Omental fat pad (tissue), 4 donors: ENCODE measurements at places on chromosomes 1 and 21.

DNA sequence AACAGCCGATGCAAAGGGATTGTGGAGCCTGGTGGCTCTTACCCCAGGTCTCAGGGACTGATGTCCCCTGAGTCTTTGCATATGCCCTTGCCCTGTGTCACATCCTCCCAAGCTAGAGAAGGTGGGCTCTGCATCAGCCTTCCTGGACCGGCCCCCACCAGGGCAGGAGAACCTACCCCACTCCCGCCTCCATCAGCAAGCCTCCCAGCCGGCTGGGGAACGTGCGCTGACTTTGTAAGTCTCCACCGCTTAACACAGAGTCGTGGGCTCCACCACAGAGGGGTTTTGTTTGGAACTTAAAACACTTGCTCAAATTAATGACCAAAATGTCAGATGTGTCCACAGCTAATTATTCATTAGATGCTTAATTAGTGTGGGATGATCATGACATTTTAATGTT is 255.2 kb upstream of the VAMP3 start:
- no peak for DNase-seq

- no peak for DNase-seq
Measured at GRCh38 chr1:151680391-151680790, 36.2 kb downstream of the CELF3 start.

DNA sequence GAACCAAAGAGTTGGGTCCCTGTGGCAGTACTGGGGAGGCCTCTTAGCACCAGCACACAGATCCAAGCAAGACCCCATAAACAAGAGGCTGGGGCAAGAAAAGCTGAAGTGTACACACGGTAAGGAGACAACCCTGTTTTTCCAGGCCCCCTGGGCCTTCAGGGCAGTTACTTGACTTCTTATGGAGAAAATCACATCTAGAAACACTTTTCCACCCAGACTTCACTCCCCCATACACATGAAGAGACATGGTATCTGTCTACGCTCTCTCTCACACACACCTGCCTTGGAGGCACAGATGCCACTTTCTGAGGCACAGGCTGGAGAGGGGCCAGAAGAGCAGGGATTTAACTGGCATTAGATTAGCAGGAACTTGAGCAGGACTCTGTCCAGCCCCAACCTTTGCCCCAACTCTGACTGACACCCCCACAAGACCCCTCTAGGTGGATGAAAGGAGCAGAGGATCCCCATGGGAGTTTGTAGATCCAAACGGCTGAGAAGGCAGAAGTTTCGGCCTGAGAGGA is 2.2 kb downstream of the CERS2 start:
- DNase-seq, result no peak

DNA sequence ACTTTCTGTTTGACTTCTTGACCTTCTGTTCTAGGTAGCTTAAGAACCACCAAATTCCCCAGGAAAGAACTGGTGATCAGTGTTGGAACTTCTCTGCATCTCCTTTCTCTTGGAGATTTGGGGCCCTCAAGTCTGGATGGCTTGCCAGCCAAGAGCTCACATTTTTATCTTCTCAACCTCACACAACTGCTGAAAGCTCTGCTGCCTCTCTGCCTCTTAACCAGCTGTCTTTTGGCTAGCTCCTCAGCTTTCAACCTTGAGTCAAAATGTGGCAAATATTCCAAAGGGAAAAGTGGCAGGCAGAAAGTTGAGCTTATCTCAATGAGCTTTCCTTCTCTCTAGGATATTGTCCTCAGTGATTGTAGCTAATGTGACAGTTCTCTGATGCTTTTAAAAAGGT is 89.2 kb upstream of the CCDC190 start:
- DNase-seq, result no peak

- DNase-seq, result peak; percentile 40
Measured at GRCh38 chr1:81670286-81670685, 130.4 kb upstream of the ADGRL2 start.

DNA sequence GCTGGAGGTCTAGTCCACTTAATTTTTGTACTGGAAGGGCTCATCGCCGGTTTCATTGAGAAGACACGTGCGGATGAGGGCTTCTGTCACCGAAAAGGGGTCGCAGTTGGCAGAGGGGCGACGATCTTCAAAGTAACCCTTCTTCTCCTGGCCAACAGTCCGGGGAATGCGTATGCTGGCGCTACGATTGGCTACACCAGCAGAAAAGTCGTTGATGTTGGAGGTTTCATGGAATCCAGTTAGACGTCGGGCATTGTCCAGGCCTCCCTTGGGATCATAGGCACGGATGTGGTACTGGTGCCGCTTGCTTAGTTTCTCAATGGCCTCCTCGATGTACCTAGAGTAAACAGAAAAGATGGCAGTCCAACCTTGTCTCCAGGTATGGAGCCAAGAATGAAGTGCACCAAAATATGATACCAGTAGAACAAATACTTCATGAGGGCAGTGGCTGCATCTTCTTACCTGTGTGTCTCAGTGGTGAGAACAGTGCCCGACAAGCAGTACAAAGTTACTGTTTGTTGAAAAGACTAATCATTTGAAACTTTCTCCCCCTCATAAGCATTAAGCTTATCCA is 7.1 kb downstream of the GLUL start:
- no peak for DNase-seq

DNA sequence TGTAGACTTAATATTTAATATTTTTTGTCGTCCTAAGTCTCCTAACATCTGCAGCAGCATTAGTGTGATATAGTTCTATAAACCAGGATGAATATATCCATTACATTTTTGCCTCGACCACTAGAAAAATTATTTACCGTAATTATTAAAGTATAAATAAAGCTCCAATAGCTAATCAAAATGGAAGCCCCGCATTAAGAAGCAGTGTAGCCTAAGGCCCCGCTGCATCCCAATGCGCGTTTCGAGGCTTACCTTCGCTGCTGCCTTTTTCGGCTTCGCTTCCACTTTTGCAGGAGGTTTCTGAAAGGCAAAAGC is 891 bp downstream of the HMGN1 start:
- no peak for DNase-seq

DNA sequence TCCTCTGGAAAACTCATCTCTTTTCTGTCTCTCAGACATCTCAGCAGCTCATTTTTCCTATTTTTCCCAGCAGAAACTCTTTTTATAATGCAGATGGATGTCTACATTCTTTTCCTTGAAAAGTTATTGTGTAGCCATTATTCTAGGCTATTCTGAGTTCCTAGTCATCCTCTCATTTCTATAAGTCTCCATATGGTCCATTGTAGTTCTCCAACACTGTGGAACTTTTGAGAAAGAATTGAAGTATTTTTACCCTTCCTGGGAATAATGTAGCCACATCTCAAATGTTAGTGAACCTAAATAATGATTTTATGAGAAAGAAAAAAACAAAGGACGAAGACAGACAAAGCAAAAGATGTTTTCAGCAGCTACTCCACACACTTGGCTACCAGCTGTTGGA is 26.4 kb upstream of the GPR25 start:
- DNase-seq, result no peak

GRCh38 chr1:21734526-21734925 is 48.4 kb downstream of the USP48 start:
- DNase-seq, result no peak

- no peak for DNase-seq
Measured at GRCh38 chr21:42556960-42557359, 43.3 kb downstream of the SLC37A1 start.

- peak; percentile 89 for DNase-seq
Measured at GRCh38 chr1:193121616-193122593, at the start of gene CDC73. CDC73 (plus strand) TSS chr1:193122031; CDS start chr1:193122201, 170 bp downstream.

GRCh38 chr1:8017495-8018197 is 8.5 kb downstream of the ERRFI1 start:
- DNase-seq, result no peak

DNA sequence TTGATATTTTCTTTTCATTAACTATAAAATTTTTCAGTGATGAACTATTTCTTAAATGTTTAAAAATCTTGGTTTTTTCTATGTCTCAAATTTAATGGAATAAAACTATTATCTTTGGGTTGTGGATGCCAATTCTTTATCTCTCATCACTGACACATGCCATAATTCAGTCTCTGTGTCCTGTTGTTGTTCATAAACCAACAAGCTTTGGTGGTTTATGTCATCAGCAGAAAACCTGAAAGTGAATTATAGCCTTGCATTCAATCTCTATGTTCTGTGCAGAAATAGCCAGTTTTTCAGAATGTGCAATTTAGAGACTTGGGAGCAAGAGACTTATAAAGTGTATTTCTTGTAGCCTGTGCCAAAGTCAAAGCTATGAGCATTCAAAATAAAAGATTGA is 462.6 kb upstream of the ADGRL4 start:
- DNase-seq, result no peak

DNA sequence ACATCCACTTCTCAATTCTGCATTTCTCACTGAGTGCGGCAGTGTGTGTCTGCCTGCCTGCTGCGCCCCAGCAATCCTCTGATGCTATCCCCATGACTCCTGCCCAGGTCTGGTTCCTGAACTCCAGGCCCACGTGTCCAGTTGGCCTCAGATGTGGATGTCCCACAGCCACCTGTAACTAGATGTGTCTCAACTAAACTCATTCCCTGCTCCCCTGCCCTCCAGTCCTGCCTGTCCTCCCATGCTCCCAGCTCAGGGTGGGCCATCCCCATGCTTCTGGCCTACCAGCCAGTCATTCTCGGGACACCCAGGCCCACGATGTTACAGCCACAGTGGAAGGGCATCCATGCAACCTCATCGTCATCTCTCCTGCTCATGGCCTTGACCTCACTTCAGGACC is 76.8 kb downstream of the STUM start:
- DNase-seq, result no peak

DNA sequence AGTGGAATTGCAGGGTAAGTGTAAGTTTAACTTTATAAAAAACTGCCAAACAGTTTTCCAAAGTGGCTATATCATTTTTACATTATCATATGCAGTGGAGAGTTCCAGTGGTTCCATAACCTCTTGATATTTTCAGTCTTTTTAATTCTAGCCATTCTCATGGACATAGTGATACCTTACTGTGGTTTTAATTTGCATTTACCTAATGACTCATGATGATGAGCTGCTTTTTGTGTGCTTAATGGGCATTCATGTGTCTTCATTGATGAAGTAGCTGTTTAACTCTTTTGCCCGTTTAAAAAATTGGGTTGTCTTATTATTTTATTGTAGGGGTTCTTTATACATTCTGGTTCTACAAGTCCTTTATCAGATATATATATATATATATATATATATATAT is 29.4 kb downstream of the SNX27 start:
- no peak for DNase-seq

- DNase-seq, result no peak
Measured at GRCh38 chr1:21655259-21655658, 13.9 kb downstream of the RAP1GAP start.

DNA sequence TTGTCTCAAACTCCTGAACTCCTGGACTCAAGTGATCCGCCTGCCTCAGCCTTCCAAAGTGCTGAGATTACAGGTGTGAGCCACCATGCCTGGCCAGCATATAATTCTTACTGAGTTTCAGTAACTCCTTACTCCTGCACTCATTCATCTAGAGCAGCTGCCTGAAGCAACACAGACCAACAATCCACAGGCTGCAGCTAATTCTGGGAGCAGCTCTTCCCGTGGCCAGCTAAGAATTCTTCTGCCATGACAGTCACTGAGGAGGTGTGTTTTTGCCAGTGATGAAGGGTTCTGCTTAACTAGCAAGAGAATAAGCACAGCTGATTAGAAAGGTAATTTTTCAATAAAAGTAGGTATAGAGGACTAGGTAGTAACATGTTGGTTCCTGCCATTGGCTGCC is 5.4 kb downstream of the VTCN1 start:
- no peak for DNase-seq

DNA sequence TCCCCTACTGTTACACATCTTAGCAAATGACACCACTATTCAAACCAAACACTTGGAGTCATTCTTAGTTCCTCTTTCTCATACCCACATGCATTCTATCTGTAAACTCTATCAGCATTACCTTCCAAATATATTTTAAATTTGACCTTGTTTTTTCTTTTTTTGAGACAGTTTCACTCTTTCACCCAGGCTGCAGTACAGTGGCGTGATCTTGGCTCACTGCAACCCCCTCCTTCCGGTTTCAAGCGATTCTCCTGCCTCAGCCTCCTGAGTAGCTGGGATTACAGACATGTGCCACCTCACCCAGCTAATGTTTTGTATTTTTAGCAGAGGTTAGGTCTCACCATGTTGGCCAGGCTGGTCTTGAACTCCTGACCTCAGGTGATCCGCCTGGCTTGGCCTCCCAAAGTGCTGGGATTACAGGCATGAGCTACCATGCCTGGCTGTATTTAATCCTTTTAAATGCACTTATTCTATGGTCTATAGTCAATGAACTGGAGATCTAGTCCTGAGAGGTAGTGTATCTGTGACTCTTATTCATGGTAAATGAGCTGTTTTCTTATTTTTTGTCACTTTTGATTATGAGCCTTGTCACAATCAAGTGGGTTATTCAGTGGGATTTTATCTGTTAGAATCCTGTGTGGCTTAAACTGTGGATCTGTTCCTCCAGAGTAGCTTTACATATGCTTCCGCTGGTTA is 73.1 kb downstream of the GATAD2B start:
- no peak for DNase-seq

DNA sequence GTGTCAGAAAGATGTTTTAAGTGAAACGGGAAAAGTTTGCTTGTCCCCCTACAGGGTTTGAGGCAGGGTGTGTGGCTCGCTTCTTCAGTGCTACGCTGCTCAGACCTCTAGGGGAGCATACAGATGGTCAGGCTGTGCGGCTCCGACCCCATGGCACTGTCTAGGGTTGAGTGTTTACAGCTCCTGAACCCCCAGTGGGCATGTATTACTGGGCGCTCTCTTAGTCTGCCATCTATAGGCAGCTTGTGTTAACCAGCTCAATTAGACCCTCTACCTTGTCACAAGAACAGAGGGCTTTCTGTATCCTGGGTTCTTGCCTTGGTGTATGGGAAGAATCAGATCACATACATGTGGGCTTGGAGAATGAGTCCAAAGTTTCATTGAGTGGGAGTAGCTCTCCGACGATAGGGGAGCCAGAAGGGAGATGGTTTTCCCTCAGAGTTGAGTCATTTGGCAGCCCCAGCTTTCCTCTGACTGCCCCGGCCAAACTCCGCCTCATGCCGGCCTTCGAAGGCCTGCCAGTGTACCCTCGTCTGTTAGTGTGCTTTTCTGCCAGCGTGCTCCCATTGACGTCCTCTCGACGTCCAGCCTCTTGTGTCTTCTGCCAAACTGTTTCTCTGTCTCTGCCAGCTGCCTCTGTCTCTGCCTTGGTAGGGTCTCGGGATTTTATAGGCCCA is 38.6 kb upstream of the ADGRL4 start:
- no peak for DNase-seq

DNA sequence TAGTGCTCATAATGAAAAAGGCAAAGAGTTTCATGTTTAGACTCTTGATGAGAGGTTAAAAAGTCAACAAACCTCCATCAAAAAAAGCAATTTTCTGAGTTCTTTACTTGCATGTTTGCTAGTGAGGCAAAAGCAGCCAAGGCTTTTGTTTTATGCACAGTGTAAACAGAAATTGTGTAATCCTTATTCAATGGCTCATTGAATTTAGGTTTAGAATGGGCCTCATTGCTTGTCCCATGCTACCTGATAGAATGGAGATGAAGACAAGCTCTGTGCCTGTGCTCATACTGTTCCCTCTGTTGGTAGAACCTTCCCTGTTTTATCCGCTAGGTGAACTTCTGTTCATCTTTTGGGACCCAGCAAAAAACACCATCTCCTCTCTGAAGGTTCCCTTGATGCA is 10.0 kb upstream of the LRRC8D start:
- DNase-seq, result no peak
